CD4-positive, alpha-beta T cell treated with Interleukin-17A for 4 hours (primary cell): ENCODE measurements at places on chromosomes 5 and 9.

GRCh38 chr5:171428809-171429542, 9.5 kb downstream of the FGF18 start:
- no peak for DNase-seq

- no peak for DNase-seq
Measured at GRCh38 chr9:130311003-130311402, 45.4 kb downstream of the HMCN2 start.

- DNase-seq = no peak
Measured at GRCh38 chr5:101676646-101677045, 619.4 kb downstream of the SLCO4C1 start.

GRCh38 chr9:131627648-131628458, 82.5 kb downstream of the PRRT1B start:
- peak; percentile 53 for DNase-seq

DNA sequence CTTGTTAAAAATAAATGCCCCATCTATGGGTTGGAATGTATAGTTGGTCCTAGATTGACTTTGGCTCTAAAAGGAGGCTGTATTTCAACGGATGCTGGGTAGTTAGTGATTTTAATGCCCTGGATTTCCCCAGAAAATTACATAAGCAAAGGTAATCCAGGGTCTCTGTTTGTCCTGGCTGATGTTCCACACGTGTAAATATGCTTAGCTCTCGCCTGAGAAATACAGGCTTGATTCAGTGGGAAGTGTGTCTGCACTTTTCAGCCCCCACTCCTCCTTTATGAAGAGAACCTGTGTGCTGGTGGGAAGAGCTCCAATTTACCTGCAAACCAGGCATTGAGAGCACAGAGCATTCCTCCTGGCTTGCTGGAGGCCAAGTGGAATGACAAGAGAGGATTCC, 294.6 kb upstream of the CLINT1 start:
- DNase-seq = no peak

GRCh38 chr9:89372979-89373378, 54.7 kb downstream of the SECISBP2 start:
- no peak for DNase-seq

DNA sequence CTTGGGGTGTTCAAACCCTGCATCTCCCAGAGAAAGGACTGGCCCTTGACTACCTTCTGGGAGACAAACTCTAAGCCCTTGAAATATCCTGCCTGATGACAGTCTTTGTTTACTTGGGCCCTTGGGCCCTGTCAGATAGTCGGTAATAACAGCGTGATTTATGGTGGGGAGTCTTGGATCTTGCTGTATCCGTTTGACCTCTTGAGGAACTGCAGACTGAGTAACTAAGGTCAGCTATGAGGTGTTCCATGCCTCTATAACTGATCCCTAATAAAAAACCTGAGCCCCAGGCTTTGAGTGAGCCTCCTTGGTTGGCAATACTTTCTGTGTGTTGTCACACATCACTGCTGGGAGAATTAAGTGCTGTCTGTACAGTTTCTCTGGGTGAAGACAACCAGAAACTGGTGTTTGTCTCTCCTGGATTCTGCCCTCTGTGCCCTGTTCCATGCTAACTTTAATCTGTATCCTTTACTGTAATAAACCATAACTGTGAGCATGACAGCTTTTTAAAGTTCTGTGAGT, 56.2 kb upstream of the ANKRD33B start:
- no peak for DNase-seq

DNA sequence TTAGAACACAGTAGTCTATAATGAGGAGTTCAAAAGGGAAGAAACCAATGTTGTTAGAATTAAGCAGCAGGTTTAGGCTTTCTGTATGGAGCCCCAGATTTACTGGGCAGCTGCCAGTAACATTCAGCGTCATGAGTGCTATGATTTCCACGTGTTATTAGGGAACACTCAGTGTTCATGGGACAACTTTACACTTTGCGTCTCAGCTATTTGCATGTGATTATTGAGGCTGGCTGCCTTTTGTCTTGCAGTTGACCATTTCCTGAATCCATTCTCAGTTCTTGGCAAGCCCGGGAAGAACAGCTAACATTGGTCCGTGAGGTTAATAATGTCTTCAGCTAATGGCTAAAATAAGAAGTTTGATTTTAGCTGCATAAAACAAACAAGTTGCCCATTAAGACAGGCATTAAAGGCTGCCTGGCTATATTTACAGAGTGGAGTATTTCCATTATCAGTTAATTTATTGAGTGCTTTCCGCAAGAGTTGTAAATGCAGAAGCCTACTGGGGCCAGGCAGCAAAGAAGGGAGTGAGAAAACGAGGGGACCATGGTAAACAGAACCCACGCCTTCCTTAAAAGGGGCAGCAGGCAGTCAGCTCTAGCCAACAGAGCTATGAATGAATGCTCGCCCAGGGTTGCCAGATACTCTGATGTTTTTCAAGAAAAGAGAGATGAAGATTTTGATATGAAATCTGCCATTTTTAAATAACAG, 120.9 kb downstream of the PIP5K1B start:
- no peak for DNase-seq

DNA sequence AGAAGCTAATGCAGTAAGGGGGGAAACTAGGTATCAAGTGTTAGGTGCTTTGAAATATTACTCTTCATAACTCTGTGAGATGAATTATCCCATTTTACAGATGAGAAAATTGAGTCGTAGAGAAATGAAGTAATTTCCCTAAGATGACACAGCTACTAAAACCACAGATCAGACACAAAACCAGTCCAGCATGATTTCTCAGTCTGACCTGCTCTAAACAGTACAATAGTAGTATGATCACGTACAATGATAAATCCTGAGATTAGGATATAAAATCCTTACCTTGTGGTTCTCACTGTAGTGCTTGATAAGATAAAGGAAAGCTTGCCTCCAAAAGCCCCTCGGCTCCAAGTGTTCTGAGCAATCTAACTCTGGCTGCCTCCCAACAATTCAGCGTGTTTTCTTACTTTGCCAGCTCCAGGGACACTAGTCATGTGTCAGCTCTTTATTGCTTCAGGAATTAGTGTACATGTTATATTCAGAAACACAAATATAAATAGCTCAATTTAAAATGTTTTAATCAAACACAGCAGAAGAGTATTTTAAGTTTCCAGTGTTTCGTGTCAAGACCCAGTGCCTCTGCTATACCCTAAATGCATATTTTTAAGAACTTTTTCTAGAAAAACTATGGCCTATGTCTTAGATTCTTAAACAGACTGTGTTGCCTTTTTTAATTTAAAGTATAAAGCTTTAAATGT, 243.6 kb downstream of the DENND1A start:
- DNase-seq = no peak

GRCh38 chr5:39360471-39361111, 3.7 kb downstream of the C9 start:
- DNase-seq = no peak
